ENCODE measurements at places on chromosomes 7 and 10.
A peak's percentile ranks its signal among the peaks of the same experiment; 100 is the strongest.

GRCh38 chr10:48634198-48634983 is 29.5 kb upstream of the ARHGAP22 start:
- peak; percentile 23 for DNase-seq

GRCh38 chr10:44116474-44116873 is 268.4 kb downstream of the CXCL12 start:
- DNase-seq = no peak

DNA sequence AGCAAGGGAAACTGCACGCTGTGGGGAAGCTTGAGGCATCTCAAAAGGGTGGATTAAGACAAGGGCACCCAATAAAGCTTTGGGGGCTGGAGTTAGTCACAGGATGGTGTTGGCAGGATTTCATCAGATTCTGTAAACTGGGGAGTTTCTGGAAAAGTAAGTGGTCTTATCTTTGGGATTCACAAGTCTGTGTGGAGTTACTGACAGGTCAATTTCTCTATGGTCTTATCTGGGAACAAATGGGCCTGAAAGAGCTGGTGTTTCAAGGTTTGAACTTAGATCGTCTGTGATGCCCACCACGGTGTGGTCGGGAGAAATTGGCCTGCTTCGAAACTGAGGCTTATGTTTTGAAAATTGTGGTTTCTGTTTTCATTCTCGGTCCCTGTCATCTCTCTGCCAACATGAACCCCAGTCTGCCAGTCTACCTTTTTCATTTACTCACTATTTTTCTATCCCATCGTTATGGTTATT is 23.8 kb upstream of the AOAH start:
- DNase-seq = no peak

- no peak for DNase-seq
These were observed 71.2 kb downstream of the ADCYAP1R1 start for GRCh38 chr7:31123321-31123720.

DNA sequence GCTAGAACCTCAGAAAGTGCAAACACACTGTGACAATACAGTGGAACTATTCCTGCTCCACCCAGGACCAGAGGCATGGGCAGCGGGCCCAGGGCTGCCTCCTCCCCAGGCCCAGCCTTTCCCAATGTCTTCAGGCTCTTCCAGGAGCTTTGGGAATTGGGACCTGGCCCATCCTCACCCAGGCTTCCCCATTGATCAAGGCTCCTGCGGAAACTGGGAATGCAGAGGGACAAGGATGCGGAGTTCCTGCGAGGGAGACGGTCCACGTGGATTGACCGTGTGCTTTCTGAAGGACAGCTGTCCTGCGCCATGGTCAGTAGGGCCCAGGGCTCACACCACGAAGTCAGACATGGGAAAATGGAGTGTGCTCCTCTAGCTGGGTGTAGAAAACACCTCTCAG is 56.6 kb downstream of the CSGALNACT2 start:
- DNase-seq = no peak
